ENCODE measurements at places on chromosomes 13 and 19.

GRCh38 chr13:99386911-99387788, 80.0 kb upstream of the GPR183 start:
- no peak for DNase-seq

DNA sequence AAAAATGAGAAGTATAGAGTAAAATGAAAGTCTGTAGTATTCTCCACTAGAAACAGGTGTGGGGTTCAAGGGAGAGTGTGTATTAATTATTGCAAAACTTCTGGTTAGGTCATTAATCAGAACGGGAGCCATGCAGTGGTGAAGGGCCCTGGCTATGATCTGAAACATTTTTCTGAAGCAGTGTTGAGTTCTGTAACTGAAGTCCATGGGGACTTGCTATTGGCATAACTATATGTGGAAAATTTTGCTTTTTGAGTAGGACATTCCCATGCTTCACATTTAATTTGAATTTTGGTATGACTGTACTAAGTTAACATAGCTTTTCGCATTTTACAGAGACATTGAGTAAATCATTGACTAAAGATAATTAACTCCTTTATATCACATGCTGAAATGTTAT, 67.5 kb downstream of the LRCH1 start:
- no peak for DNase-seq

DNA sequence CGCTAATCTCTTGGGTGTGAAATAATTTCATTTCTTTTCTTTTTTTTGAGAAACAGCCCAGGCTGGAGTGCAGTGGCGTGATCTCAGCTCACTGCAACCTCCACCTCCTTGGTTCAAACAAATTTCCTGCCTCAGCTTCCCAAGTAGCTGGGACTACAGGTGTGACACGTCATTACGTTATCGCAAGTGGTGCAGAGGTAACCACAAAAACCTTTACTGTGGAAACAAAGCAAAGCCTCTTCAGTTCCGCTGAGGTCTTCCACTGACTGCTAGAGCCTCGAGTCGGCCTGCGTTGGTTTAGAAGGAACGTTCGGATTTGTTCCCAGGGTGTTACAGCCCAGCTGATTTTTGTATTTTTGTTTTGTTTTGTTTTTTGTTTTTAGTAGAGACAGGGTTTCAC, 2.0 kb upstream of the ZNF784 start:
- DNase-seq, result peak; percentile 58

DNA sequence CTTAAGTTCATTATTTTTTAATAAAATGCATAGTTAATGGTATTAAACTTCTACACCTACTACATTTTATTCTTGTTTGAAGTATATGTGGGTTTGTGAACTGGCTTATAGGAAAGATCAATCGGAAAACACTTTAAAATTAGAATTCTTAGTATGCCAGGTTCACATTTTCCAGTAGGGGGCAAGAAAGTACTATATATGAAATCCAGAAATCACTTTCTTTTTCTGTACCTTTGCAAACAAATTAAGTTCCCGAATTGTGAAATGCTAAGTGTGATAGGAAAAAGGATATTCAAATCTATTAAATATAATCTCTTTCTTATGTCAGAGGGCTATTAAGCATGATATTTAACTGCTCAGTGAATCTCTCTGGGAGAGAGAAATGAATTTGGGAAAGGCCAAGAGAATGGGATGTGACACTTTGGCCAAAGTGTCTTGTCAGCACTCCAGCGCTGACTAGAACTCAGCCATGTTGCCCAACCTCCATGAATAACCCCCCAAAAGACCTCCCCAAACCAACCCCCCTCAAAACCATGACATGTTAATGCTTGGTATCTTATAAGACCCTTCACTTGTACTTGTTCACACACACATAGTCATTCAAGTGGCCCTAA, 122.6 kb upstream of the SLC10A2 start:
- no peak for DNase-seq

- DNase-seq, result no peak
Observed at GRCh38 chr19:524062-524674, 7.4 kb upstream of the CDC34 start.

DNA sequence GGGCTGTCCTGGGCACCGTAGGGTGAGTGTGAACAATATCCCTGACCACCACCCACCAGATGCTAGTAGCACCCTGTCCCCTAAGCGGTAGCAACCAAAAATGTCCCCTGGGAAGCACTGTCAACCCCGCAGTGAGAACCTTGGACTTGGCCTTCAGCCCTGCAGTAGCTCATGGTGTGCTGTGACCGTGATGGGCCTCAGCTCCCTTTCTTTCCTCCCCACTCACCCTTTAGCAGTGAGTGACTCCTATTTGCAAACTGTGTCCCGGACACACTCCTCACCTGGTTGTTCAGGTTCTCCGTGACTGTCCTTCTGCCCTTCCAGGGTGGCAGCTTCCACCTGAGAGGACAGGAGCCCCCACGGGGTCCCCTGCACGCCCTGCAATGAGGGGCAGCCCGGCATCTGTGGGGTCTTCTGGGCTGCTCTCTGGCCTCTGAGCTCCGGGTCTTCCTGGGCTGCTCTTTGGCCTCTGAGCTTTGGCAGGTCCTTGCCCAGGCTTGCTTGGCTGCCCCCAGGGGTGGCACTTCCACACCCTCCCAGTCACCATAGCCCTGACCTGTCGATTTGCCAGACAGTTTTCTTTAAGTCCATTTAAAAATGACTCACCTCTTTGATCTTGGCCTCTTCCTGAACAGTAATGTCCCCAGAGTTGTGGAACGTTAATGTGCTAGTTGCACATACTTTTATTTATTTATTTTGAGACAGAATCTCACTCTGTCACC, 3.8 kb downstream of the KDM4B start:
- no peak for DNase-seq

DNA sequence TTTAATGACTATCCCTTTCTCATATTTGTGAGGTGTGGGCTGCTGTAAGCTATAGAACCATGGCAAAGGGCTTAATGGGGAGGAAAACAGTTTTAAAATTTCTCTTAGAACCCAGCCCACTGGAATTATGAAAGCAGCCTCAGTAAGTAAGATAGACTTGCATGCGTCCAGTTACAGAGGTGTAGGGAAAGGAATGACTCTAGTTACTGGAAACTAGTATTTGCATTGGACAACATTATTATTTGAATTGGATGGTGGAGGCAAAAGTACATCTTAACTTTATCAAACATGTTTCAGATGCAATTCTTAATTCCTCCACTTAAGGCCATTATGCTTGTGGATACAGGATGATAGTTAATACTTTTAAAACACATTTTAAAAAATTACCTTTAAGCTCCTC, 292.9 kb downstream of the SPRY2 start:
- no peak for DNase-seq

DNA sequence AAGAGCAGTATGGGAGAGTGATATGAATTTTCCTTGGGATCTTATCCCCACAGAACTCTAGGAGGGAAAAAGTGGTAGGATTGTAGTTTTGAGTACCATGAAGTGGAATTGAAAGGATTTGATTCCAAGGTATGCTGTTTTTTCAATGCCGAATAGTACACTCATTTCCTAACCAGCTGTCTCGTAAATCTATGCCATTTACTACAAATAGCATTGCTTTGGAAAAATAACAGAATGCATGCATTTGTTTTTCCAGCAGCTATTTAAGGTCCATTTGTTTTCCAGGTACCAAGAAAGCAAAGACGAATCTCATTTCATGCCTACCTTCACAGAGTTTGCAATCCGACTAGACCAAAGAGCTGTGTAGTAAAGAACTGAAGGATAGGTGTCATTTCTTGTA, 10.5 kb downstream of the POLR1D start:
- no peak for DNase-seq

DNA sequence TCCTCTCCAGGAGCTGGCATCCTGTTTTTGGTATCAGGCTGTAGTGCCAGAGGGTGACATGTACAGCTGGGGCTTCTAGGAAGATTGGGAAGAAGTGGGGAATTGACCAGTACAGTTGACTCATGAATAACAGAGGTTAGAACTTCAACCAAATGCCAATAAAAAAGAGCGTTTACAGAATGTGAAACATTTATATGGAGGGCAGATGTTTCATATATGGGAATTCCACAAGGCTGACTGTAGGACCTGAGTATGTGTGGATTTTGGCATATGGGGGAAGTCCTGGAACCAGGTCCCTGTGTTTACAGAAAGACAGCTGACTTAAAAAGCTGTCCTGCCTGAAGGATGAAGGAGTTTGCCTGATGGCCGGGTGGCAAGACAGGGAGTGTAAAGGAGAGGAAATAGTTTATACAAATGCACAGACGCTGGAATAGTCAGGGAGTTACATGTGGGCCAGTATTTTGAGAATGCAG, 5.2 kb downstream of the CHAMP1 start:
- DNase-seq, result no peak

DNA sequence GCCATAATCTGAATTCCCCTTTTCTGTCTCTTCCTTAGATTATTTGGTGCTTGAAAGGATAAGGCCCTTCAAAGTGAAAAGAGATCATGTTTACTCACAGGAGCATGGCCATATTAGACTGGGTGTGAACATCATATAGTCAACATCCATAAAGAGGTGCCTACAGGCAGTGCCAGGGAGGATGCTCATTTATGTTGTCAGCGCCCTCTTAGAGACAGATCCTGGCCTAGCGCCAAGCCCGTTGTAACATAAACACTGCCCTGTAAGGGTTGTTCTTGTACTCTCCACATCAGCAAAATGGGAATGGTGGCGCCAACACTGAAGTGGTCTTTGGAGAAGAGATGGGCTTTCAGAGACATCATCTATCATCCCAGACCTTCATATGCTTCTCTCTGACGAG, 16.1 kb downstream of the PCDH8 start:
- no peak for DNase-seq

- DNase-seq, result no peak
Observed at GRCh38 chr13:31282741-31283455, 83.1 kb downstream of the B3GLCT start.

GRCh38 chr19:16737911-16738310, 18.3 kb downstream of the NWD1 start:
- DNase-seq, result no peak

- no peak for DNase-seq
Observed at GRCh38 chr13:34107806-34108205, 289.9 kb downstream of the RFC3 start.

DNA sequence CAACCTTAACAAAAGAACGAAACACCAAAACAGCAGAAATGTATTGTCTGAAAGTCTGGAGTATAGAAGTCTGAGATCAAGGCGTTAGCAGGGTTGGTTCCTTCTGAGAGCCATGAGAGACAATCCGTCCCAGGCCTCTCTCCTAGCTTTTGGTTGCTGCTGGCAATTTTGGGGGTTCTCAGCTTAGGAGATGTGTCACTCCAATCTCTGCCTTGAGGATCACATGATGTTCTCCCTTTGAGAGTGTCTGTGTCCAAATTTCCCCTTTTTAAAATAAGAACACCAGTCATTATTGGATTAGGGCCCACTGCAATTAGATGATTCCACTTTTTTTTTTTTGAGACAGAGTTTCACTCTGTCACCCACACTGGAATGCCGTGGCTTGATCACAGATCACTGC, 10.1 kb downstream of the KCNN1 start:
- DNase-seq, result no peak

DNA sequence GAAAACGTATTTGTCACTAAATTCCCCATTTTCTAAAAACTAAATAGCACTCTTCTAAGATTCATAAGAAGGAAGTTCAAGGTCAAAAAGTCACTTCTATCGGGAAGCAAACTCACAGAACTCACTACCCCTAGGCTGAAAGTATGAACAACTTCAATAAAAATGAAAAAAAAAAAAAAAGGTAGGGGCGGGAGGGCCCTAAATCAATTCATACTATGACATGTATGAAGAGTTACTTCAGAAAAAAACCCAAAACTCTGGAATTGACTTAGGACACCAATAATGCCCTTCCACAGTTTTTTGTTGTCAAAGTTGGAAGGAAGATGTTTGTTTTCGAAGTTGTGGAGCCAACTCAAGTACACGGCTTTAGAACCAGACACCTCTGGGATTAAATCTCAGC, 1.1 kb downstream of the SUCLA2 start:
- no peak for DNase-seq

- DNase-seq, result no peak
Observed at GRCh38 chr13:32284927-32285632, 30.1 kb downstream of the ZAR1L start.

DNA sequence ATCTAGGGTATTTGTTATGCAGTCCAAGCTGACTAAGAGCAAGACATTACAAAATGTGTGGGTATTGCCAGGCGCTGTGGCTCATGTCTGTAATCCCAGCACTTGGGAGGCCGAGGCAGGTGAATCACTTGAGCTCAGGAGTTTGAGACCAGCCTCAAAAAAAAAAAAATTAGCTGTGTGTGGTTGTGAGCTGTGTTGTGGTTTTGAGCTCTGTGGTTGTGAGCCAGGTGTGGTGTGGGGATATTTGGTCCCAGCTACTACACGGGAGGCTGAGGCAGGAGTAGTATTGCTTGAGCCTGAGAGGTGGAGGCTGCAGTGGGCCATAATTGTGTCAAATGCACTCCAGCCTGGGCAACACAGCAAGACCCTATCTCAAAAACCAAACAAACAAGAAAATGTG, 5.6 kb upstream of the KEAP1 start:
- DNase-seq, result no peak

- DNase-seq, result no peak
Observed at GRCh38 chr13:63279136-63279535, 1863.5 kb upstream of the PCDH20 start.

- no peak for DNase-seq
Observed at GRCh38 chr13:84077271-84077670, 195.0 kb upstream of the SLITRK1 start.

DNA sequence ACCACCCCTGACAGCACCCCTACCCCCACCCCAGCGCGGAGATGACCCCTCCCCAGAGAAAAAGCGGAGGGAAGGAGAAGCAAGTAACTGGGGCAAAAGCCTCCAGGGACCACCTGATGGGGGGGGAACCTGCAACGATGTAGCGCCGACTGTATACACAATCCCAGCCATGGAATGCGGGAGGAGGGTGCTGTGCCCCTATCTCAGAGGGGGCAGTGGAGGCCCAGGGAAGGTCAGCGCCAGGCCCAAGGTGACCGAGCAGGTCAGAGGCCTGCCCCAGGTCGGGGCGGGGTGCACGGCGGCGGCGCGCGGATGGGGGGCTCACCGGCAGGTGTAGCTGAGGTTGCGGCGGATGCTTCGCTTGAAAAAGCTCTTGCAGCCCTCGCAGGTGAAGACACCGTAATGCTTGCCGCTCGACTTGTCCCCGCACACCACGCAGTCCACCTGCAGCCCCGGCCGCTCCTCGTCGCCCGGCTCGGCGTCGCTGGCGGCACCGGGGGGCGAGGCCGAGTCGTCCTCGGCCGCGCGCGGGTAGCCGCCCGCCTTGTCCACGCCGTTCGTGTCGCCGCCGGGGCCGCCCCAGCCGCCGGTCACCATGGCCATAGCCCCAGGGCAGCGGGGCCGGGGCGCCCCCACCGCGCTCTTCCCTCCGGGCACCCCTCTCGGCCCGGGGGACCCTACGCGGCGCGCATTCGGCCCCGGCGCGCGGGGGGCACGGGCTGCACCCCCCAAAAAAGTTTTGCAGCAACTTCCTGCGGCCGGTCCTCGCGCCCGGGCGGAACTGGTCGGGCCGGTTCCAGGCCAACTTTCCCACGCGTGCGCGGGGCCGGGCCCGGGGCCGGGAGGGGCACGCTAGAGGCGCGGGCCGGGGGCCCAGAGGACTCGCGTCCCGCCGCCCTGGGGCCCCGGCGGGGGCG, 843 bp downstream of the NR2F6 start:
- DNase-seq, result no peak

GRCh38 chr13:23743278-23744076, 145.7 kb downstream of the MIPEP start:
- DNase-seq, result no peak

GRCh38 chr13:73721571-73721970, 412.6 kb downstream of the KLF12 start:
- no peak for DNase-seq

- DNase-seq, result no peak
Observed at GRCh38 chr19:518598-519231, 11.4 kb downstream of the TPGS1 start.
